Activated CD4-positive, alpha-beta T cell treated with anti-CD3 and anti-CD28 coated beads, Interleukin-2, amount 10 ng/mL, durations not matched to agents 7 days and 5 days (primary cell): ENCODE measurements at places on chromosomes 6 and 20.

DNA sequence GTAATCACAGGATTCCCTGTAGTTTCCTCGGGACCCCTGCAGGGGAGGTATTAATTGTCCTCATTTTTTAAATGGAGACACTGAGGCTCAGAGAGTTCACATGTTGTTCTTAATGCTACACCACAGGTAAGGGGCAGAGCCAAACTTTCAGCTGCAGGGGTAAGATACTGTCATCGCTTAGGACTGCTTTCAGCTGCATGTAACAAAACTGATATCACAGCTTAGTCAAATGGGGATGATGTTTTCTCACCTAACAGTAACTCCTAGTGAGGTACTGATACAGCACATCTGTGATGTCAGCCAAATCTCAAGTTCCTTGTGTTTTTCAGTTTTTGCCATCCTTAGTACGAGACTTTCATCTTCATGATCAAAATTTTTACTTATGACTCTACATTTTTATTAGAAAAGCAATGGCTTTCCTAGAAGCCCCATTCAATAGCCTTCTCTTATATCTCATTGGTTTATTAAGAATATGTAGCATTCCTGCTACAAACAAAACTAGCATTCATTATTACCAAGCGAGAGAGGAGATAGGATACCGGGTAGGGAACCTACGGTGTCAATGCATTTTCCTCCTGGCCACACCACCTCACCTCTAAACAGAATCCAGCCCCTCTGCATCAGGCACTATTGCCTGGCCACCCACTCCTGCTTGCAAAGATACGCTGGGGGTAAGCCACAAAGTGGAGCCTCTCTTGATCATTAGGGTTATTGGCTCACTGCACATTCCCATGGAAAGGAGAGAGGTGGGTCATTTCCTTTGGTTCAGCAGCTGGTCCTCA lies 557.5 kb downstream of the CD83 start:
- DNase-seq = no peak
- H3K4me1 ChIP-seq = peaks cover 12% of the 10 kb centered on the region
- H3K27me3 ChIP-seq = peaks cover 2% of the 10 kb centered on the region
- no peak overlapping the region for H3K4me3 ChIP-seq

DNA sequence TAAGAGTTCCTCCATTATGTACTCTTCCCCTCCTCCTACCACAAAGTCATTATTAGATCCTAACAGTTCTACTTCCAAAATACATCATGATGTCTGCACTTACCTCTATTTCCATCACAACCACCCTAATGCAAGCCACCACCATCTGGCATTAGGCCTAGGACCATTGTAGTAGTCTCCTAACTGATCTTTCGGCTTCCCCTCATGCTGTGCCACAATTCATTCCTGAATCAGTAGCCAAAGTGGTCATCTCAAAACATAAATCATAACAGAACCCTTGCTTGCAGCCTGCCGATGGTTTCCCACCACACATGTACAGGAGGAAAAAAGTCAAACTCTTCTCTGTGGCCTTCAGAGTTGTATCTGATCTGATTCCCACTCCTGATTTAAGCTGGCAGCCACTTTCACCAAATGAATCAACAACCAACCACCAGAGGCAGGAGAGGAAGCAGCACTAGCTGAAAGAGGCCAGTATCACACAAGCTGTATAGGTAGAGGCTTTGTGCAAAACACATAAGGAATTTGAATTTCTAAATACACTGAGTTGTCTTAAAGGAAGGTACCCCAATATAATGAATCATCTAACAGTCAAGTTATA lies 26.1 kb downstream of the FAM184A start:
- peaks cover 4% of the 10 kb centered on the region for H3K36me3 ChIP-seq
- H3K27ac ChIP-seq = no peak overlapping the region
- no peaks in the 10 kb centered on the region for H3K27me3 ChIP-seq
- DNase-seq = peak; percentile 12
- peaks cover 17% of the 10 kb centered on the region for H3K4me1 ChIP-seq

DNA sequence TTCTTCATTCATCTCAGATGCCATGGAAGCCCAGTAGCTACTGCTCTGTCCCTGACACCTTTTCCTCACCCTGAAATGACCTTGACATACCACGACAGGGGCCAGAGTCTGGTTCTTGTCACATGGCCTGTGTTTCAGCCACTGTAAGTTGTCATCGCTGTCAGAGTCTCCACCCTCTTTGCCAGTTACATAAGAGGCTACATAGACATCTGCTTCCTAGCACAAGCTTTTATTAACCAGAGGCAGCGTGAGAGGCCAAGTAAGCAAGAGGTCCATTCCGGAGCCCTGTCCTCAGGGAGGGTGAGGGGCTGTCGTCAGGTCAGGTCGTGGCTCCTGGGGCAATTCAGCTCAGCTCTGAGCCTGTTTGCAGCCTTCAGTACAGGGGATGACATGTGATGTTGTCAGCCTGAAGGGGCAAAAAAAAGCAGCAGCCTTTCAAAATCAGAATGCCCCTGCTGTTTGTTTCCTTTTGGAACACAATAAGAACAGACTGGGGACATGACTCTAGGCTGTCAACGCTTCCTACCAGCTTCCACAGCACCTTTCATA lies 146.3 kb downstream of the MTFR2 start:
- DNase-seq = no peak
- H3K4me1 ChIP-seq = no peaks in the 10 kb centered on the region
- no peaks in the 10 kb centered on the region for H3K27me3 ChIP-seq
- no peak overlapping the region for H3K4me3 ChIP-seq
- no peak overlapping the region for H3K27ac ChIP-seq

GRCh38 chr6:126268092-126268491 lies 71.8 kb upstream of the CENPW start:
- H3K36me3 ChIP-seq = no peaks in the 10 kb centered on the region
- H3K27me3 ChIP-seq = no peaks in the 10 kb centered on the region
- H3K4me1 ChIP-seq = no peaks in the 10 kb centered on the region
- no peak for DNase-seq
- no peak overlapping the region for H3K4me3 ChIP-seq
- no peak overlapping the region for H3K27ac ChIP-seq

GRCh38 chr6:62652692-62653328 lies 366.8 kb upstream of the KHDRBS2 start:
- no peak overlapping the region for H3K4me3 ChIP-seq
- H3K4me1 ChIP-seq = no peaks in the 10 kb centered on the region
